ENCODE measurements at places on chromosomes 1 and 21.

- no peak for DNase-seq
These were observed 65.3 kb downstream of the LAMC2 start for GRCh38 chr1:183251101-183251958.

DNA sequence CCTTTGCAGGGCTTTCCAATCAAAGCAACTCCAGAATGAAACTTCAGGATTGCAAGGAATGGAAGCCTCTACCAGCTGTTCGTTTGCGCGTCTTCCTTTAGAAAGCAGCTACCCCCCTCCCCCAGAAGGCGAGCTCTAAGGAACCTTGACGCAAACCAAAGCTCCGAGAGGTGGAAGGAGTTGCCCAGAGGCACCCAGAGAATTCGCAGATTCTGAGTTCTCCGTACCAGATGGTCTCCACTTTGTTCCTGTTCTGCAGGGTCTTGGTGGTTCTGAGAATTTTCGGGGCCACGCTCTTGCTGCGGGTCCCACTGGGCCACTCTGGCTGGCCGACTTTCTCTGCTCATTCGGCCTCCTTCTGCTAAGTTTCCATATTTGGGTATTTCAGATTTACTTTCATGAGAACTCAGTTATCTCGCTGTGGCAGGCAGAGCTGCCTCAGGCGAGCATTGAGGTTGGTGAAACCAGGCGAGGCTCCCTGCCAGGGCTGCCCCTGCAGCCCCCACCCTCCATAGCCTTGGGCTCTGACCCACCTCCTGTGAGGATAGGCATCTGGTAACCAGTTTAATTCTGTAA lies 801 bp downstream of the TRAF5 start:
- DNase-seq = no peak

DNA sequence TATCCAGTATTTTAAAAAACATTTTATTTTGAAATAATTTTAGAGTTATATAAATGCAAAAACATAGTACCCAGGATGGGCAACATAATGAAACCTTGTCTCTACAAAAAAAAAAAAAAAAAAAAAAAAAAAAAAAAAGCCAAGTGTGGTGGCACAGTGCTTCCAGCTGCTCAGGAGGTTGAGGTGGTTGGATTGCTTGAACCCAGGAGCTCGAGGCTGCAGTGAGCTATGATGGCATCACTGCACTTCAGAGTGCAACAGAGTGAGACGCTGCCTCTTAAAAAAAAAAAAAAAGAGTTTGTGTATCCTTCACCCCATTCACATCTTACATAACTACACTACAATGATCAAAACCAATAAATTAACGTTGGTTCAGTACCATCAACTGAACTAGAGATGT lies 115.6 kb upstream of the KIF26B start:
- DNase-seq = no peak

DNA sequence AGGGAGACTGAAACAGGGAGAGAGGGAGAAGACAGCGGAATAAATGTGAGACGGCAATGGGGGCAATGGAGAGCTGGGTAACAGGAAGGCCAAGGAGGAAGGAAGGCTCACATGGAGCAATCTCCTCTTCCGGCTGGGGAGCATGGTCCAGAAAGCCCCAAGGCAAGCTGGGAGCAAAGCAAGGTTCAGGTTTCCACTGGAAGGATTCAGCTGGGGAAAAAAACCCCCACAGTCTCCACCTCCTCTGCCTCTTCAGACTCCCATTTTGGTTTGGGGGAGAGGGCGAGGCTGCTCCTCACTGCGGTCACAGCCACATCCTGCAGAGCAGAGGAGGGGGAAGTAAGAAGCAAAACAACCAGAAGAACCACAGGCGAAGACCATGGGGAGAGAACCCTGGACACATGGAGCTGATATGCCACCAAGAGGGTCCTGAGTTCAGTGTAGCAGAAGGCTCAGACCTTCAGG lies 650 bp downstream of the TNFAIP8L2 start:
- DNase-seq = no peak

DNA sequence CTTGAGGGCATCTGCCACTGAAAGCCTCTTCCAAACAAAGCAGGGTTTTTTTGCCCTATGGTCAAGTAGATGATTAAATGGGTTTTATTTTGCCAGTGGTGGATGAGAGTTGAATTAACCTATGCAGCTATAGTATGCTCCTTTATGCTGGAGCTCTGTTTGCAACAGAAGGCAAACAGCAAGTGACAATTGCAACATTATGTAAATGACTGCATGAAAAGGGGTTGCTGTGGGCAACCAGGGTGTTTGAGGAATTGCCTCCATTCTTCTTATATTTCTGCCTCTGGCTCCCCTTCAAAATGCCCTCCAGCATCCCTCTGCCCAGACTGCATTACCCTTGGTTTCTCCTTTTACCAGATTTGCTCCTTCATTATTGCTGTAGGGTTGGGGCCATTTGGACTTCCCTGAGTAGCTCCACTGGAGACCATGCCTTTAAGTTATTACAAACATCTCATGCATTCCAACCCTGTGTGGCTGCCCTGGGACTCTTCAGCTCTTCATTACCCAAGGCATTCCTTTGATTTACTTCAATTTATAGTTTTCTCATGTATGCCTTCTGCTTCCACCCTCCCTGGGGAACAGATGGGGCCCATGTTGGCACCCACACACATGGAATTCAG lies 398.4 kb downstream of the PRDM2 start:
- no peak for DNase-seq

- DNase-seq = no peak
These were observed 317.6 kb downstream of the PRDM2 start for GRCh38 chr1:14017531-14017961.

DNA sequence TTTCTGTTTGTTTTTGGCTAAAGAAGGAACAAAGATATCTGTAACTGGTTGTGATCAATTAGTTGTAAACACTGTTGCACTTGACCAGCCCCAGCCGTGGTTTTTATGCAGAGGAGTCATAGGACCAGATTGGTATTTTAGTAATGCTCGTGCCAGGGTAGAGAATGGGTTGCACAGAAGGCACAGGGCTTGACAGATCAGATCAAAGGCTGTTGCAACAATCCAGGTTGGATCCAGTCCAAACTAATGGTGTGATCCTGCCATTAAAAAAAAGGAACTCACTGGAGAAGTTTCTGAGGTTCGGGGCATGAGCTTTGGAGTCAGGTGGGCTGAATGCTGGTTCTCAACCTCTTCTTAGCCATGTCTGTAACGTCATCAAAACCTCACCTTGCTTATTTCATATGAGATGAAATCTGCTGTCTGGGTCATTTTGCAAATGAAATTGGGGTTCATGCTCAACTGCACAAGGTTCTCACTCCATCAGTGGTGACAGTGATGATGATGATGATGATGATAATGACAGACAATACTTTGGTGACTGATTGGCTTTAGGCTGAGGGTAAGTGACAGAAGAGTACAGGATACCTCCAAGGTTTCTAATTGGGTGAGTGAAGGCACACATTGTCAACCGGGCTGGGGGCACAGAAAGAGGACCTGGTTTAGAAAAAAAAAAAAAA lies 43.1 kb downstream of the ZNF281 start:
- no peak for DNase-seq

- DNase-seq = no peak
These were observed 3.2 kb downstream of the RCAN3 start for GRCh38 chr1:24505816-24506215.

DNA sequence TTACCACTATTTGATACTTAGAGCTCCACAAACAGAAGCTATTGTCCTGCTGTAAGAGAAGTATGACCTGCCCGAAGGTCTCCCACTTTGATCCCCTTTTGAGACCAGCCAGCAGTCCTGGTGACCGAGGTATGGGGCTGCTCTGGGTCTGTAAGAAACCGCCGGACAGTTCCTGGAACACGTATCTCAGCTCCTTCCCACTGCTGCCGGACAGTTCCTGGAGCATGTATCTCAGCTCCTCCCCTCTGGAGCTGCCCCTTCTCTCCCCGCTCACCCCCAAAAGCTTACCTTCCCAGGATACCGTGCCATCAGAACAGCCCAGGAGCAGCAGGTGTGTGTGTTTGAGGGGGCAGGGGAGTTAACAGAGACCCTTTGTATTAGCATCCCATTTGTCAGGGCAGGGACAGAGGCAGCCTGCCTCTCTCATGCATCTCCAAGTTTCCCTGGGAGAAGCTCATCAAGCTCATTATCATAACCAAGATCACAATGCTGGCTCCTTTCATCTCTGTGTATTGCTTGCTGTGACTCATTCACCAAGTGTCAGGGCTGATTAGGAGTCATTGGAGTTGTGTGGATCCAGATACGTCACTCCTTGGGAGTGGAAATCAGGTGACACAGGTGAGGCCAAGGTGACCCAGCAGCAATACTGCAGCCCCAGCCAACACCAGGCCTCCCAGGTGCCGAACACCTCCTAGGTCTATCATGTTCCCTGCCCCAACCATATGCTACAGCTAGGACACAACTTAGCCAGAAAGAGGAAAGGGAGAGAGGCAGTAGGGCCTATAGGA lies 25.3 kb downstream of the OPTC start:
- no peak for DNase-seq

DNA sequence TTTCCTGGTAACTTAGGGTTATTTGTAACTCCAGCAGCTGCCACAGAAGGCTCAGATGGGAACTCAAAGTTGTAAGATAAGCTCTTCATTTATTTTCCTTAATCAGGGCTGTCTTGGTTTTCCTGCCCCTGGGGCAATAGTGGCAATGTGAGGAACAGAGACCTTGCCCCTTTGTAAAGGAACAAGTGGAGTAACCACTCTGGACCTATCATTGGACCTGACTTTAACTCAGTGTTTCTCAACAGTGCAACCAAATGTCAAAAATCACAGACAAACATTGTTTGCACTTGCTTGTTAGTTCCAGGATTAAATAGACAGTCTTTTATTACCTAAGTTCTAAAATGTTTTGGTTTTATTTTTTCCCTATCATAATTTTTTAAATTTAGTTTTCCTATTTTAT lies 2.8 kb upstream of the FMO3 start:
- no peak for DNase-seq
